AG04450 (cell line): ENCODE measurements at places on chromosomes 3 and 15.

DNA sequence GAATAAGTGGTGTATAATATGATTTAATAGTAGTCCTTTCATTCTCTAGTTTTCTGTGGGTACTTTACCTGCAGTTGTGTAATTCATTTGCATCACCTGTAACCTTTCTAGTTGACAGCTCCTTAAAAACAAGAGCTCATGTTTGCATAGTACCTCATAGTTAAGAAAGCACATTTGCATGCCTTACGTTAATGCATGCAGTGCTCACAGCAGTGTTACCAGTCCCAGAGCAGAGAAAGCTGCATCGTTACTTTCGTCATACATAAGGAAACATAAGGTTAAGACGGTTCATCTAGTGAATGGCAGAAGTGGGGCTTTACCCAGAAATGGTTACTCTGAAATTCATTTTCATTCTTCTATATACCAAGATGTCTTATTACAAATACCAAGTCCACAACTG lies 111.3 kb downstream of the AKAP13 start:
- no peak for DNase-seq

DNA sequence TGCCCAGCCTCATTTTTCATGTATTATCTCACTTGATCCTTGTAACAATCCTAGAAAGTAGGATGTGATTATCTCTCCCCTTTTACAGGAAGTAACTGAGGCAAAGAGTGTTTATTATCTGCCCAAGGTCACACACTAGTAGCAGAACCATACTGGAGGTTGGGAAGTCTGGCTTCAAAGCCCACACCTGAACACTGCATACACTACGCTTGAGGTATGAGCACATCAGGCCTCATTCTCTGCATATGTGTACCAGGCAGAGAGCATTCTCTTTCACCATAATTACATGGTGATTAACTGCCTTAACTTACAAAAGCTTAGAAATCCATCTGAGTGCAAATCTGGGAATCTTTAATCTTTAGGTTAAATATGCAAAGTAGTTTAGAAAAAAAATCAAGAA lies 361.8 kb downstream of the MFSD1 start:
- no peak for DNase-seq

DNA sequence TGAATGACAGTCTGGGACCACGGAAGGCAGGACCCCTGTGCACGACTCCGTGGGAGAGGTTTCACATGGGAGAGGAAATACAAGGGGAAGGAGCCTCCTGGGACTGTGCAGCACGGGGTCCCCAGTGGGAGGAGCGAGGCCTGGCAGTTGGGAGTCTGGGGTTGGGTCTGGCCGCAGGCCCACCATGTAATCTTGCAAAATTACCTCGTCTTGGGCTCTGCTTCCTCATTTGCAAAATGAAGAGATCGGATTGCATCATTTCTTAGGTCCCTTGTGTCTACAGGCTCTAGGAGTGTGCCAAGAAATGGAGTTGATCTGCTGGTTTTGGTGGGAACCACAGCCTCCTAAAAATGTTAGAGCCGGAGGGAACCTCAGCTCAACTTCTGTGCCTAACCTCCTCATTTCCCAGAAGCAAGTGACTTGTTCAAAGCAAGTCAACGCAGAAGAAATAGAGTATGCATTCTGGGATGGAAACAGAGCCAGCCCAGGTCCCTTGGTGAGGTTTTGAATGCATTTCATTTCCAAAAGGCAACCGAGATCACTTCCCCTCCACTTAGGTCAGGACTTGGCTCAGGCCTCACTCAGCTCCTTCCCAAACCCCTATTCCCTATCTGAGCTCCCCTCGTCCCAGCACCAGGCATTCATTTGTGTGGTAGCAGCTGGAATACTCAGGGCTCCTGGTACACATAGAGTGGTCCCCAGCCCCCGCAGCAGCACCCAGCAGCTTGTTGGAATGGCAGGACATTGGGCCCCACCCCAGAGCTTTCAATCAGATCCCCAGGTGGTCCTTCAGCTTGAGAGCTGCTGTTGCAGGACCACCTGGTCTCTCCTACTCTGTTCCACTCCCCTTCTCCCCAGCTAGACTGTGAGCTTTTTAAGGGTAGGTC lies 267.7 kb downstream of the XXYLT1 start:
- DNase-seq: no peak

DNA sequence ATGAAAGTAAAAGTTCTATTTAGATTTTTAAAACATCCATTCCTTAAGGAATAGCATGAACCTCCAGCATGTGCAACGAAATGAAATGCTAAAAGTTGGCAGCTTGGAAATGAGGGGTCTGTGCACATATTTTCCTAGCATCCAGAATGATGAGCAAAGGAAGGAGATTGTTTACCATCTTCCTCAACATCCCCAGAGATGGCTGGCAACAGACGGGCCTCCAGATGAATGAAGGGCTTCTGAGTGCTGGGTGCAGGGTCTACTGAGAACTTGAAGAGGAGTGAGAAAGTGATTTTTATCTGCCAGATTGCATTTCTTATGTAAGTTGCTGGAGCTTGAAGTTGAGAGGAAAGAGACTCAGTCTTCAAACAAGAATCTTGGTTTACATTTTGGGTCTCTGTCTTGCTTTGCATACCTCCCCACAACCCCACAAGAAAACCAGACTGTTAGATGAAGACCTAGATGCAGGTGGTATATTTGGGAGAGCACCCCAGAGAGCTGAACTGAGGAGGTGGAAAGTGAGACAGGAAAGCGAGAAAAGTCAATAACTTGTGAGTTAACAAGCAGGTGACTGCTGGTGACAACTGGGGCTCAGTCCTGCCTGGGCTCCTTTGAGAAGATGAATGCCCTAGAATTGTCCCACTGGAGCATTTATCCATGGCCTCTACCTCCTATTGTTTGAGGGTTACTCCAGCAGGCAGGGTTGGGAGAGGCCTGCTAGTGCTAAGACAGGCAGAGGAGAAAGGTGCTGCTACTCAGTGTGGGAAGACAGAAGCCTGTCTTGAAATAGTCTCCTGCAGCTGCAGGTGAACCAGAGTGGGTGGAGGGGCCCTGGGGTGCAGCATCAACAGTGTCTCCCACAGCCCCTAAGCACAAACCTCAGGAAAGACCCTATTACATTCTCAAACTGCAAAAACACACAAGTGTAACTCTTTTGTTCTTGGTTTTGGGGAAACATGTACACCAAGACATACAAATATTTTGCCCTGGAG lies 10.5 kb upstream of the CCK start:
- no peak for DNase-seq

GRCh38 chr3:176554791-176555654 lies 642.3 kb downstream of the TBL1XR1 start:
- no peak for DNase-seq

DNA sequence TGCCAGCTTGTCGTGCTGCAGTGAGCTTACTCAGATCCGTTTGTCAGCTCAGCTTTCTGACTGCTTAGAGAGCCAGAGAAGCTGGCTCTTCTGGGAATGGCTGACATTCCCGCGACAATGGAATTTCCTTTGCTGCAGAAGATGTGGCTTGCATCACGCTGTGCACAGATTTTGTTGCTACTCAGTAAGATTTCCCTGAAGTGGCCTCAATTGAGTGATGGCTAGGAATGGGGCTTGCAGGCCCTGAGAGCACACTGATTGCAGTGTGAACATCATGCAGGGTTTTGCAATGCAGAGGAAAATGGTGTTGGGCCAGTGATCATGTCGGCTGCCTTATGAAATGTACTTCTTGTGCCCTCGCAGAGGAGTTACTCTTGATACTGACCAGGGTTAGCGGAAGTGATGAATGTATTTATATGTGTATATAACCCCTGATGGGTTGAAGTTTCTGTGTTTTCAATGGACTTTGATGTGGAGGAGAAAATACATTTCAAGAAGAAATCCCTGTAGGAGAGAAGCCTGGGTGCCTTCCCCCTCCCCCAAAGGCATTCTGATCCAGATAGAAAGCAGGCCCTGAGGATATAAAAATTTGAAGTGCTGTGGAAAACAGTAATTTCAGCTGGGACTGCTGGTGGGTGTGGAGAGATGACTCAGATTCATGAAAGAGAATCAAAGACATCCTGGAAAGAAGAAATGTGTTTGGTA lies 102.5 kb upstream of the PDZRN3 start:
- DNase-seq: no peak

DNA sequence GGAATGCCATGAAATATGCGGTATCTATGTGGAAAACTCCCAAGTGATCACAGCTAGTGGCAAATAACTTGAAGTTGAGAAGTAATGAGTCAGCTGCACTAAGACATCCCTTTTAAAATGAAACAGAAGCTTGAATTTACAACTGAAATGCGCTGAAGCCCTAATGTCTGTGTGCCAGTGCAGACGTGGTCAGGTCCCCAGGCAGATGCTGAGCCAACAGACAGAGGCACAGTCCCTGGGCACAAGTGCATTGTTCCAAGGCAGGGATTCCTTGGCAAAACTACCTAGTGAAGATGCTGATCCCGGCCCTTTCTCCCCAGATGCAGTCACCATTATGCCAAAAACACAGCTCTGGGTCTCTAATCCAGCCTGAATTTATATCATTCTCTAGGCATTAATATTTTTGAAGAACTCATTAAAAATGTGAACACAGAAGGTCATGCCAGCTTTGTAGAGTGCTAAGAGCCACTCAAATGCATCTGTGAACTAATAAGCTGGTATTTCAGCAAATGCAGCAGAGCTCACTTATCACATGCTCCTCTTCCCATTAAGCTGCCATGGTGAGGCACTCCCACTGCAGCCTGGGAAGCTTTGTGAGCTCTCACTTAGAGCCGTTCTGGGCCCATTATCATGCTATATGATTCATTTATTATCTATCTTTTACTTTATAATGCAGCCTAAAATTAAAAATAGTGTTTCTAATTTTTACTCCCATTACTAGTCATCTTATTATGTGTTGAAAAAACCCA lies 200.1 kb downstream of the GABRB3 start:
- no peak for DNase-seq

- DNase-seq: no peak
These were observed 99.8 kb upstream of the CHMP2B start for GRCh38 chr3:87127281-87127680.

GRCh38 chr3:152021951-152022461 lies 148.6 kb downstream of the SUCNR1 start:
- no peak for DNase-seq

GRCh38 chr3:108493862-108494261 lies 16.5 kb downstream of the MYH15 start:
- DNase-seq: no peak

DNA sequence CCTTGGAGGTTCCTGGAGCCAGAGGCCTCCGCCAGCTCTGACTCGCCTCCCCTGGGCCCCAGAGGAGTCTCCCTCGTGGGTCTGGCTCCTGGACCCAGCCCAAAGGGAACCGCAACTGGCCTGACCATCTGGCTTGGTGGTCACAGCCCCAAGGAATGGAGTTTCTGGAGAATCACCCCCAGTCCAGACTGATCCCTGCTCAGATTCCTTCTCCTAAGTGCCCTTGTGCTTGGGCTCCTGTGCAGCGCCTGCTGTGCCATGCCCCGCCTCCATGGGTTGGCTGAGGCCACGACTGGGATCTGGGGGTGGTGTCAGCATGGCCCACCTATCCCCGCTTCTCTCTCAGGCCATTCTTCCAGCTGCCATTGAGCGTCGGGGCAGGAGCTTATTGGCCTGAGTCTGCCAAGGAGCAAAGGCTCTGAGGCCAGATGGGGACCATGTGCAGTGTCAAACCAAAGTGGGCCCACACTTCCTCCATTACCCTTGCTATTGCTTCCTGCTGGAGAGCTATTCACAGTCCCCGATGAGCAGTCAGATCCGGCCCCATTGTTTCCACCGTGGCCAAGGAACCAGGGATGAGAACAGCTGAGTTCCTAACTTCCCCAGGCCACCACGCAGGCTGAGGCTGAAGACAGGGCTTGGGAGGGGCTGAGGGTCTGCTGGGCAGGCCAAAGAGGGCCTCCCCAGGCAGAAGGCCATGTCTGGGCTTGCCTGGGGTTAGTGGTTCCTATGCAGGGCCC lies 19.0 kb downstream of the CSPG4 start:
- DNase-seq: no peak

DNA sequence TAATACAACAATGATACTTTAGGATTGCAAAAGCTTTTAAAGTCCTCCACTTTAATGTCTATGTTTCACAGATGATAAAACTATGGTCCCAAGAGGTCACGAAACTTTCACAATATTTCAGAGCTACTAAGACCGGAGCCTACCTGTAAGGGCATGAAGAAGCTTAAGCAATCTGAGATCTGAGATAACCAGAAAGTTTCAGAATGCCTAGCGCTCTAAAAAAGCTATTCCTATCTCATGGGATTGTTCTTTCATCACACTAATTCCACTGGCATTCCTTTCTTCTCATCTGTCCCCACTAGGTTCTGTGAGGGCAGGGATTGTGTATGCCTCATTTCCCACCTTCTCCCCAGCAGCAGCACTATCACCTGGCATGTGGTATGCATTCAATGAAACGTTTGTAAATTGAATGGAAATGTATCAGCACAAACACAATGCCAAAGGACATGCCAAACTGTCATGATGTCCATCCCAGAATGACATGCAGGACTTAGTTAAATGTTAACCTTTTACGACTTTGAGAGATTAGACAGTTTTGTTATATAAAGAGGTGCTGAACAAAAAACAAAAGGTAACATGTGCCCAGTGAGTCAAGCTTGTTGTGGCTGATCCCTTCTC lies 104.7 kb upstream of the NR2F2 start:
- DNase-seq: no peak
